ENCODE measurements at places on chromosomes 5 and 9.

DNA sequence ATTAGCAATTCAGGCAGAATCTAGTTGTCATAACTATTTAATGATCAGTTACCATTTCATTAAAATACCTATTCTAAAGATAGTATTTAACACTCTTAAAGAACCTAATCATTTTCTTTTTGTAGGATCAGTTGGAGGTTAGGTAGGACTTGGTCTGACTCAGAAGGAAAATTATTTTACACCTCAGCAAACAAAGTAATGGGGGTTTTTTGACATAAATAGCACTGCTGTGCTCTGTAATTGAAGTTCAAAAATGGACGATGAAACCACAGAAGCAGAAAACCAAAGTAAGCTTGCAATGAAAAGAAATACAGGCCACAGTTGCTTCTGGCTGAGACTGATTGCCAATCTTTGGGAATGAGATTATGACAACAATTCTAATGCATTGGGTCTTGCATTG, 187.0 kb upstream of the TRPM3 start:
- no peak for DNase-seq

GRCh38 chr5:16147179-16147900, 32.3 kb downstream of the MARCHF11 start:
- DNase-seq: no peak

- no peak for DNase-seq
Measured at GRCh38 chr9:101585740-101586139, 9.0 kb downstream of the PPP3R2 start.

DNA sequence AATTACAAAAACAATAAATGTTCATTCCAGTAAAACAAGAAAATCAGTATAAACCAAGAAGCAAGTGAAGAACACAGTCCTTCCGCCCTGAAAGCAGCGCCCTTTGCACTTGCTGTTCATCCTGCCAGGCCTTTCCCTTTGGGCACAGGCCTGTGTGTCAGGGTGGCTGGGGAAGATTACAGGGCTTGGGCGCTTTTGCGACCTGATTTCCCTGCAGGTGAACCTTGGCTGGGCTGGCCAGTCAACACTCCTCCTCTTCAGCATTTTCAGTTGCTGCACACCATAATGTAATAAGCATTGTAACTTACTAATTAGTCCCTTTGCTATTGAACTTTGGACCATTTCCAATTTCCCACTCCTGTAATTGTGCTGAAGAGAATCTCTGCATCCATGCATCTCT, 38.6 kb upstream of the TDRD7 start:
- DNase-seq: no peak

- DNase-seq: no peak
Measured at GRCh38 chr9:73916016-73916673, 581.0 kb upstream of the RORB start.

GRCh38 chr9:97984188-97985057, 1.3 kb downstream of the ANP32B start:
- DNase-seq: peak; percentile 76

- no peak for DNase-seq
Measured at GRCh38 chr5:73170522-73170921, 2.5 kb upstream of the TMEM174 start.

DNA sequence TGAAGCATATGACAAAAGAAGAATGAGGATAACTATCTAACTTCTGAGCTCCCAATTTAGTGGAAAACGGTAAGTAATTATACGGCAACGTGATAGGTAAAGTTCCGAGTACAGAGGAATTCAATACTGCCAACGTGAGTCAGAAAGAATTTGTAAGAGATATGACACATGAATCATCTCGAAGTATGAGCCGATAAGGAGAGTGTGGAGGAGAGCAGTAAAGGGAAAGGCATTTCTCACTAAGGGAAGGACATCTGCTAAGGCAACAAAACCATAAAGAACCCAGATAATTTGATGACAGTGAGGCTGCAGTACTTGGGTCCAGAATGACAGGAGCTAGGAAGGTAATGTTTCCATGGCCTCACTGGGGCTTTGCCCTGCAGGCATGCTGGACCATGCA, 11.0 kb downstream of the MPDZ start:
- no peak for DNase-seq

DNA sequence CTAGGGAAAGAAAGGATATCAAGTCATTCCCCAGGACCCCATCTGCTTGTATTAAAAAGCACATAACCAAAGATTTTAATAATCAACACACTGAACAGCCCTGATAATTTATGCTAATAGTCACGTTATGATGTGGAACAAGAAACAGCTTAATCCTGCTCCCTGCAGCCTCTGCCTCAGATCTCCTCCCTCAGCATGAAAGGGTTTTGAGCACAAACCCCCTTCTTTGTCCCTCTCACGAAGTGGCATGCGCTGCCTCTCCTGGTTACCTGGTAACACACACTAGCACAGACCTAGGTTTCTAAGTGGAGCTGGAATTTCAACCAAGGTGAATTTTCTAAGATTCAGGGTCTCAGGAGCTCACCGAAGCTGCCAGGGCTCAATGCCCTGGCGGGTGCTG, 5.1 kb downstream of the IGFBPL1 start:
- no peak for DNase-seq

- DNase-seq: peak; percentile 16
Measured at GRCh38 chr5:146744068-146744745, 134.3 kb downstream of the PPP2R2B start.

GRCh38 chr9:112091810-112092209, 83.3 kb downstream of the SUSD1 start:
- no peak for DNase-seq

GRCh38 chr5:6583049-6583880, 49.6 kb downstream of the NSUN2 start:
- no peak for DNase-seq
